Posterior vena cava (tissue), 2 donors: ENCODE measurements at places on chromosomes 3 and 15. TPM values are rescaled to one million over a fixed set of nuclear protein-coding genes. Genes with fewer than 3 reads are reported as not detected.

HESX1 gene
- 0.83 TPM for total RNA-seq

GRCh38 chr3:107989661-107990060 lies 101.2 kb downstream of the CD47 start:
- no peak for DNase-seq

CCR4 gene
- total RNA-seq = 0.23 TPM

GRCh38 chr3:13352621-13353131 lies 67.4 kb downstream of the NUP210 start:
- no peak for DNase-seq

DNA sequence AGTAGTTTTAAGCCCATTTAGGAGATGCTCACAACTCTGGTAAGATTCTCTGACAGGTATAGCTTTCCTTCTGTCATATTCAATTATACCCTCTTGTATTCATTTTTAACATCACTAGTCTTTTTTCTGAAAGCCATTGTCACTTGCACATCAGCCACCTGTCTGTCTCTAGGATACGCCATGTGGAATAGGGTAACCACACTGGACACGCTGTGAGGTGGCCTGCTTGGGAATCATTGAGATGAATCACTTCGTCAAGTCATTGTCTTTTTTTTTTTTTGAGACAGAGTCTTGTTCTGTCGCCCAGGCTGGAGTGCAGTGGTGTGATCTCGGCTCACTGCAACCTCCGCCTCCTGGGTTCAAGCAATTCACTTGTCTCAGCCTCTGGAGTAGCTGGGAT lies 7.4 kb downstream of the TM6SF1 start:
- DNase-seq = no peak

DNA sequence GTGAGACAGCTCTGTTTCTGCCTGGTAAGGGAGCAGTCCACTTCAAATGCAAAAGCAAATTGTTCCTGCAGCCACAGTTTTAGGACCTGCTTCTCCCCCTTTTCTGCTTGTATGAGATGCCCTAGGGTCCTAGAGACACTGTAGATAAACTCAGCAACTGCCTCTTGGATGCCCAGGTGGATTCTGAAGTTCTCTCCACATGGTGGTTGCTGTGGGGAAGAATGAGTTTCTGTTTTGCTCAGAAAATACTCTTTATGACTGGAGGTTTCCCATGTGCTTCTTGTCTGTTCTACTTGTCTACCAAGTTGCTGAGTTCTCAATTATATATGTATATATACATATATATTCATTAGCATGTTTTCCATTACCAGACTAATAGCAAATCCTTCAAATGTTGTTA lies 5.6 kb upstream of the ZNF80 start:
- DNase-seq = no peak

GRCh38 chr15:70447081-70447480 lies 316.3 kb downstream of the UACA start:
- DNase-seq = no peak
